ENCODE measurements at places on chromosomes 16 and 17. TPM values are rescaled to one million over a fixed set of nuclear protein-coding genes. Genes with fewer than 3 reads are reported as not detected.
A peak's percentile ranks its signal among the peaks of the same experiment; 100 is the strongest.

Gene DPH1
- total RNA-seq, result 33.1 TPM

Gene HBA2
- total RNA-seq, result not detected

Gene PRDM7
- not detected for total RNA-seq

Gene CDH15
- total RNA-seq, result not detected

Gene SLC52A1
- total RNA-seq, result 1.3 TPM

Gene HBM
- not detected for total RNA-seq

Gene AMZ2
- total RNA-seq, result 90.0 TPM

Gene TBC1D26
- not detected for total RNA-seq

Gene WWP2
- 26.0 TPM for total RNA-seq

GRCh38 chr17:50638966-50639713 is 4.5 kb downstream of the ABCC3 start:
- peak; percentile 86 for DNase-seq

DNA sequence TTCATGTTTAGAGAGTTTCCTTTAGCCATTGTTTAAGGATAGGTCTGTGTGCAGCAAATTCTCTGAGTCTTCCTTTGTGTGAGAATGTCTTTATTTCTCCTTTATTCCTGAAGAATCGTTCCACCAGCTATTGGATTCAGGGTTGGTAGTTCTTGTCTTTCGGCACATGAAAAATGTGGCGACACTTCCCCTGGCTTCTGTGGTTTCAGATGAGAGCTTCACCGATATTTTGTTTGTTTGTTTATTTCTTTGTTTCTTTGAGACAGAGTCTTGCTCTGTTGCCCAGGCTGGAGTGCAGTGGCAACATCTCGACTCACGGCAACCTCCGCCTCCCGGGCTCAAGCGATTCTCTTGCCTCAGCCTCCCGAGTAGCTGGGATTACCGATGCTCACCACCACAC is 18.6 kb downstream of the MPO start:
- DNase-seq, result no peak

- no peak for DNase-seq
Measured at GRCh38 chr17:33667671-33668070, 374.6 kb upstream of the ASIC2 start.

GRCh38 chr17:55377671-55378275 is 43.9 kb downstream of the MMD start:
- no peak for DNase-seq

DNA sequence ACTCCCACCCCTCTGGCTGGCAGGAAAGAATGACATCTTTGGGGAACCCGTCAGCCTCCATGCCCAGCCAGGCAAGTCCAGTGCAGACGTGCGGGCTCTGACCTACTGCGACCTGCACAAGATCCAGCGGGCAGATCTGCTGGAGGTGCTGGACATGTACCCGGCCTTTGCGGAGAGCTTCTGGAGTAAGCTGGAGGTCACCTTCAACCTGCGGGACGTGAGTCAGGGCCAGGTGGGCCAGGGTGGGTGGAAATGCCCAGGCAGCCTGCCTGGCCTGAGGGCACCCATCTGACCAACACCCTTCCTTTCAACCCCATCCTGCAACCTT is 8.1 kb upstream of the DCAF7 start:
- DNase-seq, result no peak

- no peak for DNase-seq
Measured at GRCh38 chr16:25709213-25709612, 17.5 kb downstream of the HS3ST4 start.

GRCh38 chr17:33492731-33493265 is 199.7 kb upstream of the ASIC2 start:
- DNase-seq, result no peak

- DNase-seq, result no peak
Measured at GRCh38 chr17:50221864-50222545, 20.6 kb upstream of the COL1A1 start.

GRCh38 chr17:76643553-76644148 is at the start of gene ST6GALNAC1:
TSS of gene ST6GALNAC1 (minus strand) at chr17:76643757. CDS start at chr17:76643638, 119 bp downstream.
- DNase-seq, result no peak

GRCh38 chr17:44353672-44354331 is 8.7 kb downstream of the GRN start:
- no peak for DNase-seq

DNA sequence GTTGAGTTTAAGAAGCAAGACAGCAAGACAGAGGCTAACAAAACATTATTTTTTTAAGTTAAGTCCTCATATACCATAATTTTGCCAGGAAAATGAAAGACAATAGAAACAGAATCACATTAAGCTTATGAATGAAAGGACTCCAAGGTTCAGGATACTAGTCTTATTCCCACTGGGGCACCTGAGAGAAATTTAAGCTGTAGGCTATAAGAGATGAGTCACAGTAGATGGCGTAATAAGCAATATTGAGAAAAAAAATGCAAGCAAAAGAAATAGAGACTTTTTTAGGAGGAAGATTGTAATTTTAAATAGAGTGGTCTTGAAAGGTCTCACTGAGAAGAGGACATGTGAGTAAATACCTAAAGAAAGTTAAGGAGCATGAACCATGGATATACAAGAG is 57.1 kb upstream of the KIF2B start:
- peak; percentile 9 for DNase-seq

GRCh38 chr16:9870962-9871361 is 311.3 kb downstream of the GRIN2A start:
- no peak for DNase-seq

- peak; percentile 39 for DNase-seq
Measured at GRCh38 chr16:80720804-80721371, 83.5 kb downstream of the CDYL2 start.

GRCh38 chr16:17159617-17160016 is 311.1 kb downstream of the XYLT1 start:
- DNase-seq, result no peak
